ENCODE measurements at places on chromosomes 11 and 22.

GRCh38 chr11:60310407-60310998, 16.6 kb upstream of the MS4A6E start:
- DNase-seq = no peak

DNA sequence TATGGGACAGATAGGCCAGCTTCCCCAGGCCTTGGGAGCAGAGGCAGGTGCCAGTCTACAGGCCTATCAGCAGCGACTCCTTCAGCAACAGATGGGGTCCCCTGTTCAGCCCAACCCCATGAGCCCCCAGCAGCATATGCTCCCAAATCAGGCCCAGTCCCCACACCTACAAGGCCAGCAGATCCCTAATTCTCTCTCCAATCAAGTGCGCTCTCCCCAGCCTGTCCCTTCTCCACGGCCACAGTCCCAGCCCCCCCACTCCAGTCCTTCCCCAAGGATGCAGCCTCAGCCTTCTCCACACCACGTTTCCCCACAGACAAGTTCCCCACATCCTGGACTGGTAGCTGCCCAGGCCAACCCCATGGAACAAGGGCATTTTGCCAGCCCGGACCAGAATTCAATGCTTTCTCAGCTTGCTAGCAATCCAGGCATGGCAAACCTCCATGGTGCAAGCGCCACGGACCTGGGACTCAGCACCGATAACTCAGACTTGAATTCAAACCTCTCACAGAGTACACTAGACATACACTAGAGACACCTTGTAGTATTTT, 26.6 kb upstream of the L3MBTL2 start:
- DNase-seq = peak; percentile 46

DNA sequence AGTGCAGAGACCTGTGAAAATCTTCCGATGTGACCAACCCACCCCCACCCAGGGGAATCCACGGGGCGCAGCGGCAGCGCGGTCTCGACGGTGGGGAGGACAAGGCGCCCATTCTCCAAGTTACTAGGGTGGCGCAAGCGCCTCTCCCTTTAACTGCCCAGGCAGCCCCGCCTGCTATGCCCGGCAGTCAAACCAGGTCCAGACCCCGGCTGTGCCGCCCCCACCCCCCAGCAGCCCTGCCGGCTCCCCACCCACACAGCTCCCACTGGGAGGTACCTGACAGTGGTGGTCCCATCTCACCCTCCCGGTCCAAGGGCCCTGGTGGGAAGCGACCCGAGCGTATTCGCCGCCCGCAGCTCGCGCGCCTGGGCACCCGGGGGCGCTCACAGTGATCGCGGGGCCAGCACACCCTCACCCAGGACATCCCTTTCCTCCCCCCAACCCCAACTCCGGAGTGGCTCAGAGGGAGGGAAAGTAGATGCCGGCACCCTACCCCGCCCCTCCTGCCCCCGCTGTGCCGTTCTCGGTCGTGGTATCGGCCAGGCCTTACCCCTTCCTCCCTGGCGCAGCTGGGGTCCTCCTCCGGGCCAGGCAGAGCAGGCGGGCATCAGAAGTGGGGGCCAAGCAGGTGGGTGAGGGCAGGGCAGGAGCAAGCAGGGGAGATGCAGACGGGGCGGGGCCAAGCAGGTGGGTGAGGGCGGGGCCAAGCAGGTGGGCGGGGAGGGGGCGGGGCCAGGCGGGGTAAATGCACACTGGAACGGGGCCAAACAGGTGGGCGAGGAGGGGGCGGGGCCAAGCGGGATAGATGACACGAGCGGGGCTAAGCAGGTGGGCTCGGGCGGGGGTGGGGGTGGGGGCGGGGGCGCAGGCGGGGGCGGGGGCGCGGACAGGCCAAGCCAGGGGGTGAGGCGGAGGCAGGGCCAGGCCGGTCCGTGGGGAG, at the start of gene TRPM5:
TSS of gene TRPM5 (minus strand) at position 634 of the 940 bp plus-strand sequence. CDS start 21,478 bp downstream, outside the sequence.
- DNase-seq = peak; percentile 90

- DNase-seq = no peak
Measured at GRCh38 chr22:32623943-32624342, 149.3 kb downstream of the FBXO7 start.

- peak; percentile 61 for DNase-seq
Measured at GRCh38 chr11:94767701-94768601, at the start of gene AMOTL1. Gene AMOTL1 (plus strand): TSS chr11:94768356. CDS start chr11:94768512, 156 bp downstream.

DNA sequence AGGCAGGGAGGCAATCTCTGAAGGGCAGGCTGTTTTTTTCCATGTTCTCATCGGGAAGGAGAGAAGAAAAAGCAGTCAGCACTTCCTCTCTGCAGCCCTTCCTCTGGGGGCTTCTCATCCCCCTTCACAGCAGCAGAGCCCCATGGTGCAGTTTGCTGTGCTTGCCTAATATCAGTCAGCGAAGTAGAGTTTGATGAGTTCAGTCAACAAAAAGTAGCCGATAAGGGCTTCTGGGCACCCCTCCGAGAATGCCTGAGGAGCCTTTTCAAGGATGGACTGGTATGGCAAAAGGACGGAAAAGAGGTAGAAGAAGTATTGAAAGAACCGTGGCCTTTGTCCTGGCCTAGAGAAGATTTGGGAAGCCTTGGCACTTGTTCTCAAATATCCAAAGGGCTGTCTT, 55.6 kb downstream of the NAV2 start:
- no peak for DNase-seq

DNA sequence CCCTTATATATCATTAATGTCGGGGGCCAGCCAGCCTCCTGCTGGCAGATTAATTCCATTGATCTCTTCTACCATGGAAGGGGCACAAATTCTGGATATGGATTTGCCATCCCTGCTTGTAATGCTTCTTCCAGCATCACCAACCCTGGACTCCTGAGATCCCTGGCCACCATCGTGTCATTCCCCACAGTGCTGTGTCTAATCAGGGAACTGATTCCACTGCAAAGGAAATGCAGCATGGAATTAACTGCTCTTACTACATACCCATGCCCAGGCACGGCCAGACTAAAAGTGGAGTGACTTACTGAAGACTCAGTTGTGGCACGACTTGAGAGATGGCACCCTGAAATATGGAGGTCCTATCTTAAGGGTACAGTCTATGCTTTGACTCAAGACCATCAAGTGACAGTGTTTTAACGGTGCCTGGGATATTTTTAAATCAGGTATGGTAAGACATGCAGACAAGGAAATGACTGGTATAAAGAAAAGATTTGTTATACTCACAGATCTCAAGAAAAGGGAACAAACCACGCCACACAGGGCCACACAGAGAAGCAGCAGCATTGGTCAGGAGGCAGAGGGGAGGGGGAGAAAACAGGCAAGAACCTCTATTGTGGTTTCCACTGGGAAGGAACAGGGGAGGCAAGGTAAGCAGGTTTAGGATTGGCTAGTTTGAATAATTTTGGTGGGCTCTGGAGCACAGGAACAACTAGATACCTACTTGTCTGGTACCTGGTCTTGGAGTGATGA, 65.1 kb downstream of the IGLL5 start:
- DNase-seq = no peak

- DNase-seq = no peak
Measured at GRCh38 chr11:37109286-37109585, 511.2 kb upstream of the RAG2 start.

DNA sequence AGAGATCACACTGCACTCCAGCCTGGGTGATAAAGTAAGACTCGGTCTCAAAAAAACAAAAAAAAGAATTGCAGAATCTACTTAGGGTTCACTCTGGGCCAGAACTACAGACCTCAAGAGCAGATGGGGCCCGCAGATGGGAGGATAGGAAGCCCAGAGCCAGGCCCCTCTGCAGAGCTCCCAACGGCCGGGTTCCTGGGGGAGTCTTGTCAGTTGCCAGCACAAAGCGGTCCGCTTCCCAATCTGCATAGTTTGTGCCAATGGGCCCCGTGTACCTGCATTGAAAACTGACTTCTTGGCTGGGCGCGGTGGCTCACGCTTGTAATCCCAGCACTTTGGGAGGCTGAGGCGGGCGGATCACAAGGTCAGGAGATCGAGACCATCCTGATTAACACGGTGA, 1.7 kb upstream of the CHID1 start:
- DNase-seq = peak; percentile 52

DNA sequence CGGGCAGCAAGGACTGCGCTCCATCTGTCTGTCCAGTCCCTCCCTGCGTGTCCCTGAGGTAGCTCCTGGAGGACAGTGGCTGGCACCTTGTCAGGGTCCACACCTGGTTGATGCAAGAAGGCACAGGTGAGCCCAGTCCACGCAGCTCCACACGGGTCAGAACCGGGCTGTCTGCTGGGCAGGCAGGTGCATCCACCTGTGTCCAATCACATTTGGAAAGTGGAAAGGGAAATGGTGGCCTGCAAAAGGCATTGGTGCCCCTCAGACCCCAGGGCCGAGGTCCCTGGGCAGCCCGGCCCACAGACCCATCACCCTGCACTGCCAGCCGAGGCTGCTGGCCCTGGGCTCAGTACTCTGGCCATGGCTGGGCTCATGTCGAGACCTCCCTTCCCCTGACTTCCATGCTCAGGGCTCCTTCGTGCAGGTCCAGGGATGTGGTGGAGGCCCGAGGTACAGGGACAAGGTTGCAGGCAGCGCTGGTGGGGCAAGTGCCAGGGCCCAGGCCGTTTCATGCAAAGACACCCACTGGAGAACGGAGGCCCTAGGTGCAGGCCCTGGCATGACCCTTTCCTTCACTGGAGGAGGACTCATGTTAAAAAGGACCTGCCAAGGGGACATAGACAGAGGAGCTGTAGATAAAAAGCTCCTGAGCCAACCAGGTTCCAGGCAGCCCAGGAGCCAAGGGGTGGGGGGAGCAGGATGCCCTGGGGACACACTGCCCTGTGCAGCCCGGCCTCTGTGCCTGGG, 38.9 kb upstream of the TH start:
- DNase-seq = no peak

GRCh38 chr11:126157326-126158030, 54.0 kb downstream of the RPUSD4 start:
- no peak for DNase-seq

All from activated CD8-positive, alpha-beta memory T cell treated with anti-CD3 and anti-CD28 coated beads, Interleukin-2, amount 50 U/mL, for 48 hours (primary cell).